Ovary (tissue), 10 donors: ENCODE measurements at places on chromosomes 7 and 10. TPM values are rescaled to one million over a fixed set of nuclear protein-coding genes. Genes with fewer than 3 reads are reported as not detected.

DNA sequence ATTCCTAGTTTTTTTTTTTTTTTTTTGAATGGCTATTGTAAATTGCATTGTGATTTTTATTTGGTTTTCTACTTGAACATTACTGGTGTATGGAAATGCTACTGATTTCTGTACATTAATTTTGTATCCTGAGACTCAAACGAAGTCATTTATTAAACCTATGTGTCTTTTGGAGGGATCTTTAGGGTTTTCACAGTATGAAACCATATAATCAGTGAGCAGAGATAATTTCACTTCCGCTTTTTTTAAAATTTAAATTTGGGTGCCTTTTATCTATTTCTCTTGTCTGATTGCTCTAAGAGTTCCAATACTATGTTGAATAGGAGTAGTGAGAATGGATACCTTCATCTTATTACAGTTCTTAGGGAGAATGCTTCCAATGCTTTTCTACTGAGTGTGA, 102.7 kb downstream of the ZWINT start:
- no peak for DNase-seq

GRCh38 chr10:88106366-88106765, 242.9 kb downstream of the PTEN start:
- no peak for DNase-seq

DNA sequence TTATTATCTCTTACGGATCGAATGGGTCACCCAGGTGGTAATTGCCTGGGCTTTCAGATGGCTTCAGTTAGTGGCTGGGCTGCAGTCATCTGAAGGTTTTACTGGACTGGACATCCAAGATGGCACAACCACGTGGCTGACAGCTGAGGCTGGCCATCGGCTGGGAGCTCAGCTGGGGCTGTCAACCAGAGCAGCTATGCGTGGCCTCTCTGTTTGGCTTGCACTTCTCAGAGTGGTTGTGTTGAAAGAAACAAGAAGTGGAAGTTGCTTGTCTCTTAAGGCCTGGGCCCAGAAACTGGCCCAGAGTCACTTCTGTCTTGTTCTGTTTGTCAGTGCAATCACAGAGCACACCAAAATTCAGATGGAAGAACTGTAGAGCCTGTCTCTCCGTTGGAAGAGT, 5.7 kb upstream of the GDI2 start:
- no peak for DNase-seq

ADRA2A gene
- 15.1 TPM for total RNA-seq

DNA sequence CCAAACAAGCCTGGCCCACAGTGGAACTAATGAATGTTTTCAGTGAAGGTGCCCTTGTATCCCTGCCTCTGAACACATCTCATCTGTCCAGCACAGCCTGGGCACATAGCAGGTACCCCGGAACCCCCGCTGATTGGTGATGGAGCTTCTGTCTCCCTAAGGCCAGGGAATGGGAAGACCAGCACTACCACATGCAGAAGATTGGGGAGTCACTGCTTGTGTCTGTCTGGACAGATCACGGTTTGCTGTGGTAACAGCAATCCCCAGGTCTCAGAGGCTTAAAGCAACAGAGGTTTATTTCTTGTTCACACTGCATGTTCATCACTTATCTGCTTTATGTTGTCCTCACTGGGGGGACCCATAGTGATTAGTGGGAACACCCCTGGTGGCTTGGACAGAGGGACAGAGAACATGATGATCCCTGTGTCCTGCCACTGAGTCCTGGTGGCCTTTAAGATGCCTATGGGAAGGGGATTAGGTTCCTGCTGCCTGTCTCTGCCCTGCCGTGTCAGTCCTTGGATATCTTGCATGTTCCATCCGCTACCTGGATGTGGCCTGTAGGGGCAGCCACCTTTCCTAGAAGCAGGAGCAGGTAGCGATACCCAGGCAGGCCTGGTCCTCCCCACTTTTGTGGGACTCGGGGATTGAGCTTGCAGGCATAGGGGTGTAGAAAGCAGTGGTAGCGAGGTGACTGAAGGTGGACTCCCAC, 3.6 kb downstream of the TSPAN14 start:
- DNase-seq: no peak

GRCh38 chr10:9010093-9010492, 955.6 kb downstream of the GATA3 start:
- no peak for DNase-seq

GRCh38 chr7:149016876-149017275, 11.4 kb downstream of the PDIA4 start:
- DNase-seq: no peak

ASB10 gene
- total RNA-seq: not detected

ERLIN1 gene
- total RNA-seq: 26.1 TPM

GRCh38 chr7:100017300-100017699, 1.9 kb downstream of the ZKSCAN1 start:
- DNase-seq: no peak

DNA sequence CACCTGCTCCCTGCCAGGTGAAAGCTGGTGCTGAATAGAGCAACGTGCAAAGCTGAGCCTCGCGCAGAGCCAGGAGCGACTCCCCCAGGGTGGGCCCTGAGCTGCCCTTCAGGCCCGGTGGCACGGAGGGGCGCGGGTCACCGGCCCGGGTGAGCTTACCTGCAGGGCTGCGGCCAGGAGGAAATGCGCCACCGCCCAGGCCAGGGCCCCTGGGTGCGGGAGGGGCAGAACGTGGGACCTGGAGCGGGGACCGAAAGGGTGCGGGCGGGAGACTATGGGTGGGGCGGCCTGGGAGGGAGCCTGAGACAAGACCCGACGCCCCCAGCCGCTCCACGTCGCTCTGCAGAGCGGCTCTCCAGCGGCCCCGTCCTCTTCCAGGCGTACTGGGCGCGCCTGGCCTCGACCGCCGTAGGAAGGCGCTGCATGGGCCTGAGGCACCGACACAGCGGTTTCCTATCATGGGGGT, 122.1 kb downstream of the BTAF1 start:
- DNase-seq: no peak

- no peak for DNase-seq
Observed at GRCh38 chr7:155824227-155824886, 12.1 kb upstream of the SHH start.

DRGX gene
- total RNA-seq: not detected

PRR15 gene
- 6.9 TPM for total RNA-seq

MORN4 gene
- total RNA-seq: 6.6 TPM

GRCh38 chr7:112665709-112666108, 124.5 kb downstream of the TMEM168 start:
- DNase-seq: no peak

DNA sequence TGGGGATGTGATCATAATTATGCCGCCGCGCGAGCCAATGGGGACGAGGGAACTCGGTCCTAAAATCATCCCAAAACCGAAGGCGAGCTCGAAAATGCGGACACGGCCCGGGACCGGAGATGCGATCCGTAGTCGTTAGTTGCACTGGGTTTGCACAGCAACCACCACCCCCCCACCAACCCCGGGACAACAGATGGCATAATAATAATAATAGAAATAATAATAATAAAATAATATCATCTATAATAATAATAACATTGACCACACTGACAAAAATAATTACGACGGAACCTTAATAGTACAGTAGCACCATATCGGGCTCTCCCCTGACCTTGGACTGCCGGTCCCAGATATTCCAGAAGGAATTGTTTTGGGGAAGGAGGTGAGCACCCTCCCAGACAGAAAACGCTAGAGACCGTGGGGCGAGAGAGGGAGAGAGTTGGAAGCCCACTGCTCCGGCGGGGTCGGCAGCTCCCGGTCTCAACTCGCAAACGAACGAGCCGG, 1.1 kb upstream of the EMX2 start:
- peak; percentile 93 for DNase-seq

- no peak for DNase-seq
Observed at GRCh38 chr10:119201233-119201632, 6.1 kb upstream of the GRK5 start.

- DNase-seq: no peak
Observed at GRCh38 chr7:131667699-131668098, 111.3 kb upstream of the PODXL start.

KAZALD1 gene
- total RNA-seq: 0.61 TPM

DNA sequence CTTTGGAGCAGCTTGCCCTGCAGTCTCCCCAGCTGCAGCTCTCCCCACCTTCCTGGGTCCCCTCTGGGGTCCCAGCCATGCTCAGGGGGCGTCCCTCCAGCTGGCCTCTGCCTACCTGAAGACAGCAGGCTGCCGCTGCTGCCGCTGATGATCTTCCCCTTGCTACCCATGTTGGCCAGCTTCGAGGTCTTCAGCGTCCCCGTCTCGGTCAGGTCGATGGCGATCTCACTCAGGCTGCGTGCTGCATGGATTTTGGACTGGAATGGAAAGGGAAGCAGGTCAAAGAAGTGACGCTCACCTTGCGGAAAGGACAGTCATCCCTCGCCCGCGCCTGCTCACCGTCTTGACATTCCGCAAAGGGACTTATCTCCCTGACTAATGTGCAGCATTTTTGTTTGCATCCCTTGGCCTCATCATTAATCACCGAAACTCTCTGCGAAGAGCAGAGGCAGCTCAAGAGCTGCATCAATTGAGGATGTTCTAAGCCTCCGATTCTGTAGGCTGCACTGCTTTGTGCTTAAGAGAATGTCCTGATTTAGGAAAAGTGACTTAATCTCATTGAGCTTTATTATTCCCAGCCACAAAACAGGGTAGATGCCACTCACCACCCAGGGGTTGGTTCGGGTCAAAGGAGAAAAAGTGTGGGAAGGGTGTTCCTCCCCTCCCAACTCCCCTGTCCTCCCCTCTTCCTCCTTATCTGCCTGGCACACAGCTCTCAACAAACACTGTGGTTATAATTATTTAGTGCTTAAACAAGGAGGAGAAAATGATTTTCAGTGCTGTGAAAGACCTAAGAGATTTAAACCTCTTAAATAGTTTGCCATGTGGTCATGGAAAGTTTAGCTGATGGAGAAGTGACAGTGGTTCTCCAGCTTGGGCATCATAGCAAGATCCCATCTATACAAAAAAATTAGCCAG, 107.3 kb downstream of the PRPF18 start:
- no peak for DNase-seq

DNA sequence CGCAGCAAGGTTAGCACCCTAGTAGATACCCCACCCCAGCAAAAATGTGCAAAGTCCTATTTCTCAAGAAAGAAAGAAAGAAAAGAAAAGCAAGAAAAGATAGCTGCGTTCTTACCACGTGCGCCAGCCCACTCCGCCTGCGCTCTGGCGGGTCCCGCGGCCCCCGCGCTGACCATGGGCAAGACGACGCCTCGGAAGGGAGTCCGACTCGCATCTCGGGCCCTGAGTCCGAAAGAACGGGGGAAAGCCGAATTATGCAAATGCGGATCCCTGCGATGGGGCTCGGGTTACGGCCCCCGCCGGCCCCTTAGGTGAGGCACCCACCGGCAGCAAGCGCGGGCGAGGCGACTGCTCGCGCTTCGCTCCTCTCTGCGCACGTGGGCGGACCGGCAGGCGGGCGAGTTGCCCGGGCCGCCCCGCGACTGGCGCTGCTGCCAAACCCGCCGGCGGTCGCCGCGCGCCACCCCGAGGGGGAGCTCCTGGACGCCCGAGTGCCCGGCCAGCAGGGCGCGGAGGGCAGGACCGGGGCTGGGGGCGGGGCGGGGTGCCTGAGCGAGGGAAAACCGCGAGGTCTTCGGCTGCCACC, 2.4 kb upstream of the EGR2 start:
- DNase-seq: no peak

- no peak for DNase-seq
Observed at GRCh38 chr7:30091491-30091912, 43.3 kb upstream of the MTURN start.

IFIT2 gene
- total RNA-seq: 7.2 TPM

DNA sequence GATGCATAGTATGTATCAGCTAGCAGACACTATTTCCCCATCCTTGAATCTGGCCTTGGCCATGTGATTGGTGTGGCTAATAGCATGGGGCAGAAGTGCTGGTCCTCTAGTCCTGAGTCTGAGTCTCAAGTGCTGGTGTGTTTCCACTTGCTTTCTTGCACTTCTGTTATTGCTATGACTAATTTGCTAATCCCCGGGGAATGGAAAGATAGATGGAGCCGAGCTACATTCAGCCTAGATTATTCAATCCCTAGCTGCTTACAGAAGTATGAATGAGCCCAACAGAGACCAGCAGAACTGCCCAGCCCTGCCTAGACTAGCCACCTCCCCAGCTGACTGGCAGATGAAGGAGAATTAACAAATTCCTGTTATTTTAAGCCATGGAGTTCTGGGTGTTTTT, 53.2 kb upstream of the SYPL1 start:
- DNase-seq: no peak

DNA sequence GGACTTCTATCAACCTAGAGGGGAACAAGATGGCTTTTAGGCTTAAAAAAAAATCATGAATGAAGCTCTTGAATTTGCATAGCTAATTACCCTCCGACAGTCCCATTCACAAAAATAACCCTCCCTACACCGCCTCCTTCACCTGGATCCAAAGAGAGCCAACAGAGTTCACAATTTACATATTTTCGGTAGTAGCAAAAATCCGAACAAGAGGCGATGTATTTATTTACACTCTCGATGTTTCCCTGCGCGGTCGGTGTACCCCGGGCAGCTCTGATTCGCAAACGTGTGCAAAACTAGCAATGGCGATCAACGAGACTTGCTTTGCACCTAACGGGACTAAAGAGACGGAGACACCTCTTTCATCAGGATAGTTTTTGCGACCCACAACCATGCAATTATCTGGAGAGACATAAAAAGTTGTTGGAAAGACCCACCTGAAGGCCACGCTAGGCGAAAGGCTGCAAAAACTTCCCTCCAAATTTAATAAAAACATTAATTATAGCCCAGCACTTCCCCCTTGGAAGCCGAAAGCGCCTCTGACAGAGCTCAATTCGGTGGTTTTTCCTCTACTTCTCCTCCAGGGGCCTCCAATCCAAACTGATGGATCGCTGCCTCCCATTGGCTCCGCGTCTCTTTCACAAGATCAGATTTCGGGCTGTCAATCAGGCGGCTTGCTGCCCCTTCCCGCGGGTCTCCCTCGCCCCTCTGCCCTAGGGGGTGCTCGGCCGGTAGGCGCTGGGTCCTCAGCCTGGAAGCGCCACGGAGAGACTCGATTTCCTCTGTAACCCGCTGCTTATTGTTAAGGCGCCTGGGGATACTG, at the start of gene ETV1:
Gene ETV1, minus strand, starts transcription at position 541 of the 823 bp plus-strand sequence. CDS start 614 bp downstream, outside the sequence.
- DNase-seq: peak; percentile 26

DNA sequence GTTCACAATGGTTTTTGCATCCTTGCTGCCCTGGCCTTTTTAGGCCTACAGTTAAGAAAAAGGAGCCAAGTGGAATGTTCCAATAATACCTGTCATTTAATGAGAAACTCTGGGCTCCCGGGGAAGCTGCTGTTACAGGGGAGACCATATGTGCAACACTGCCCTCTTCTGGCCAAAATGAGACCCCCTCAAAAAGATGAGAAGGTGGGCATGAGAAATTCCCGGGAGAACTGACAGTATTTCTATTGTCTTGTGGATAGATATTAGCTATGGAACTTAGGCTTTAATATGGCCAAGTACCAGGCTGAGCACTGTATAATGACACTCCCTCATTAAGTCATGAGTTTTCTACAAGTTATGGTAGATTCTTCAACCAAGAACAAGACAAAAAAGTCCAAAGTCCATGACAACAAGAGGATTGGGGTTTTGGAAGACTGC, 99.4 kb downstream of the CCDC3 start:
- peak; percentile 56 for DNase-seq
